Esophagus mucosa (tissue), 1 donor: ENCODE measurements at places on chromosomes 2 and 18.

DNA sequence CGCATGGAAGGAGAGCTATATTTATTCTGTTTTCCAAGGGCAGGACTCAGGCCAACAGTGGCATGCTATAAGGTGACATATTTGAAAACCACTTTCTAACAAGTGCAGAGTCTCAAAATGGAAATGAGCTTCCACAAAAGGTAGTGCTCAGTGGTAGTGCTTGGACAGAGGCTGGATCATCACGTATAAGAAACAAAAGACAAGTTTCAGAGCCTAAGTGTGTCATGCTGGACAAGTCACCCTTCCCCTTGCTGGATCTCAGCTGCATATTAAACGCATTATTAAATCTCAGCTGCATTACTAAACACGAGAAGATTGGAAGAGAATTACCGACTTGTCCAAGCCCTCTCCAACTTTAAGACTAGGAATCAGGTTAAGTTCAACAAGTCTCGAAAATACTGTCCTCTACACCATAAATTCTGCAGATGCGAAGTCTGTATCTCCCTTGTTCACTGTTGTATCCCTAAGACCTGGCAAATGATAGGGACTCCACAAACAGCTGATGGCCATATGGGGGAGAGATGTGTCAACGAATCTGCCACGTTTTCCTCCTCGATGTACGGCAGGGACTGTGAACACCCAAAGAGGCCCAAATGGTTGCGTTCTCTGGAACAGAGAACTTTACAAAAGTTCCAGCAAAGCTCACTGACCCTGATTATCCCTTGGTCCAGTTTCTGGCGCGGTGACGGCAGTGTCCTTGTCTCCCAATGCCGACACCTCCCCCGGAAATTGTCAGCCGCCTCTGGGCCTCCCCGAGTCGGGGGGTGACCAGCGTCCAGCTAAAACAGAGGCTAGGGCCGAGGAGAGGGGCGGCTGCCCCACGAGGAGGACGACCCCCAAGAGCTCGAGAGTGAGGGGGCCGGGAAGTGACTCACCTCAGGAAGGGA, 611 bp downstream of the NOL10 start:
- ATAC-seq, result peak; percentile 58

DNA sequence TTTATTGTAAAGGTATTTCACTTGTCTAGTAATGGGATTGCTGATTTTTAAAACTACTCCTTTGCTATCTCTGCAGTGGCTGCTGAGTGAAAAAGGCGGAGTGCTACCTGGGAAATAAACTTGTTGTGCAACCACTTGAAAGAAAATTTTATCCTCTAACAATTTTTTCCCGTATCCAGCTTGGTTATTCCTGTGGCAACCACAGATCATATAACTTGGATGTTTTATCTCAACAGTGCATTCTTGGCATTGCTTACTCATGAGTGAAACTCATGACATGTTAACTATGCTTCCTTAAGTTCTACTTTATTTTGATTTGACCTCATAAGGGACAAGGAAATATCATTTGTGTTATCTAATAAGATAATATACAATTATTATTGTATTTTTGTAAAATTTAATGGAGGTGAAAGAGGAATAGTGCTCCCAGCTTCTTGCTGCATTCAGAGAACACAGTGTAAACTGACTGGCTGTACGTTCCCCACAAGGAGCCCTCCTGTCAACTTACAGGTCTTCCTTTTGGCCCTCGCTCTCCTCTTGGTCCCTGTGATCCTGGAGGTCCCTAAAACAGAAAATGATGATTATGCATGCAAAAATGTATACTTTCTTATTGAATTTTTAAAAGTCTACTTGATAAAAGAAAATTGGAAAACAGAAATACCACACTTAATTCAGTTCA, 82.7 kb downstream of the COL5A2 start:
- ATAC-seq, result no peak

DNA sequence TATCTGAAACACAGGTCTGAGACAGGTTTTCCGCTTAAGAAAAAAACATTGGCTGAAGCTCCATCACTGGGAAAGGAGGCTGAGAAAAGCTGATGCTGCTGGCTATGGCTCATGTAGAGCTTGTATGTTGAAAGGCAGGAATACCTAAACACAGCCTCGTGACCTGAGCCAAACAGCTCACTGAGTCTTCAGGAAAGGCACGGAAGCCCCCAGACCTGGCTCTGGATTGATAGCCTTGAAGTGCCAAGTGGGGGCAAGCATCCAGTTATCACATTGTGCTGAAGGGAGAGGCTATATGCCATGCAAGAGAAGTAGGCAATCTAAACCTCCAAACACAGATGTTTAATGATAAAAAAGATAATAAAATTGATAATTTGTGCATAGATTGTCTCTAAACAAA, 21.9 kb downstream of the CYTIP start:
- ATAC-seq, result no peak

DNA sequence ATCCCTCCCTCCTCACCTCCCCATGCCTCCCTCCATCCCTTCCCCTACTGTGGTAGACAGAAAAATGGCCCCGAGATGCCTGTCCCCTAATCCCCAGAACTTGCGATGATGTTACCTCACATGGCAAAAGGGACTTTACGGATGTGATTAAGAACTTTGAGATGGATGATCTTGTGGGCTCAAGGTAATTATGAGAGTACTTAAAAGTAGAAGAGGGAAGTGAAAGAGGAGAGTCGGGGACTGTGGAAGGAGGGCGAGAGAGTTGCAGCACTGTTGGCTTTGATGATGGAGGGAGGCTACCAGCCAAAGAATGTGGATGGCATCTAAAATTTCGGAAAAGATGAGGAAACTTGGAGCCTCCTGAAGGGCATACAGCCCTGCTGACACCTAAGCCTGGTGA, 66.5 kb downstream of the AGAP1 start:
- ATAC-seq, result no peak

GRCh38 chr2:96102596-96103186, 13.7 kb downstream of the ADRA2B start:
- ATAC-seq, result no peak

- ATAC-seq, result peak; percentile 66
Observed at GRCh38 chr2:176128982-176129796, at the start of gene HOXD8. Gene HOXD8 (plus strand): TSS chr2:176129705. CDS start chr2:176130367, 662 bp downstream.

DNA sequence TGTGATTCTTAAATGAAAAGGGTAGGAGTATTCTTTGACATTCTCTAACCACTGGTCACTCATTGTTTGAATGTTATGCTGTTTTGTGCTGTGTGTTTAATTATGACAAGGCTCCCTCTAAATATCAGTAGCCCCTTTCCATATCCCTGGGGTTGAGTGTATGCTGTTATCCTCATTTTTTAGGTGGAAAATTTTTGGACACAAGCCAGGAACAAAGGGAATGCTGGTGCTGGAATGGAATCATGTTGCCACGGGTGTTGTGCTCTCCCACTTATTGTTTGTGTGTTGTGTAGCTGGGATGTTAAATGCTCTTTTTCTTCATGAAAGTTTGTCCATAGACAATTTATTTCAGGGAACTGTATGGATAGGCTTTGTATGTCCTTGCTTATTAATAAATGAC, 43.3 kb downstream of the ZNF532 start:
- no peak for ATAC-seq

GRCh38 chr18:67733088-67733487, 216.6 kb upstream of the DSEL start:
- ATAC-seq, result no peak

DNA sequence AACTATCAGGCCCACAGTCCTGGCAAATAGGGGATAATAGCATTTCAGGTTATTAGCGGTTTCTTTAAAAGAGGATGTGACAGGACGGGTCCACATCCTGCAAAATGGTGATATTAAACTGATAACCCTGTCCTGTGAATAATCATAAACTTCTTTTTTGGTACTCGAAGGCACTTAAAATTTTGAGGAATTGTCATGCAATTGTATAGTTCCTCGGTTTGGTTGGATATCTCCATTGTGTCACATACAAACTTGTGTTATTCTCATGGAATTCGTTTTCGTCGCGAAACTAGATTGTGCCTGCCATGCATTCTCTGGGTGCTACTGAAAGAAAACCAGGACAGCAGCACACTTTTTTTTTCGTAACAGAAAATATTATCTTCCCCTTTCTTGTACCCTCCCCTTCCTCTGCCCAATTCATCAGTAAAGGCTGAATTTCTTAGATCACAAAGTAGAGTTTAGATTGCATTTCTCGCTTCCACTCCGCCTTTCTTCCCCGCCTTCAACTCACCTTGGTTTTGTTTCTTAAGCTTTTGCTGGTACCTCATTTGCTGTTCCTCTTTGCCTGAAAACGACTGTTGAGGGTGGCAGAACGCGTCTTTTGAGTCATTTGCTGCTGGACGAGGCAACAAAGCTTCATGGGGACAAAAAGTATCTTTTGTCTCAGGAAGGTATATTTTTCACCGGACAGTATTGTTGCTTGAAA, 1.3 kb downstream of the CERS6 start:
- ATAC-seq, result no peak

DNA sequence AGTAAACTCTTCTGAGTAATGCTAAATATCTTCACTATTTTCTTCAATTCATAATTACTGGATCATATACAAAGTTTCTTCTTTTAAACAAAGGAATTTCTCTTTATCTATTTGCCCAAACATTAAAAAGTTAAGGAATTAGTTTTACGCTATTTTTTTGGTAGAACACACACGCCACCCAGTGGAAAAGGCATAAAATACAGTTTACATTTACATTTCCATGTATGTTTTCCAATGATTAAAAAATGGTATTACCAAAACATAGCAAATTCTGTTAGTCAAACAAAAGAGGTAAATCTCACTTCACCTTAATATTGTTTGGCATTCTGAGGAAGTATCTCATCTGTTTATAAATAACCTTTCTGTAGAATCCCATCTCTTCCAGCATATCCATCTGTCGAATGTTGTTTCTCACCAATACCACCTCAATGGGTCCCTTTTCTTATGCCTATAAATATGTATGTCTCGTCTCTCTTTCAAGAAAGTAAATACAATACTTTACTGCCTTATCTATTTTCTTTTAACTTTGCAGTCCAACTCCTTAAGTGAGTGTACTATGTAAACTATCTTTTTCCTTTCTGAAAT, 7.2 kb downstream of the BOLL start:
- ATAC-seq, result no peak

DNA sequence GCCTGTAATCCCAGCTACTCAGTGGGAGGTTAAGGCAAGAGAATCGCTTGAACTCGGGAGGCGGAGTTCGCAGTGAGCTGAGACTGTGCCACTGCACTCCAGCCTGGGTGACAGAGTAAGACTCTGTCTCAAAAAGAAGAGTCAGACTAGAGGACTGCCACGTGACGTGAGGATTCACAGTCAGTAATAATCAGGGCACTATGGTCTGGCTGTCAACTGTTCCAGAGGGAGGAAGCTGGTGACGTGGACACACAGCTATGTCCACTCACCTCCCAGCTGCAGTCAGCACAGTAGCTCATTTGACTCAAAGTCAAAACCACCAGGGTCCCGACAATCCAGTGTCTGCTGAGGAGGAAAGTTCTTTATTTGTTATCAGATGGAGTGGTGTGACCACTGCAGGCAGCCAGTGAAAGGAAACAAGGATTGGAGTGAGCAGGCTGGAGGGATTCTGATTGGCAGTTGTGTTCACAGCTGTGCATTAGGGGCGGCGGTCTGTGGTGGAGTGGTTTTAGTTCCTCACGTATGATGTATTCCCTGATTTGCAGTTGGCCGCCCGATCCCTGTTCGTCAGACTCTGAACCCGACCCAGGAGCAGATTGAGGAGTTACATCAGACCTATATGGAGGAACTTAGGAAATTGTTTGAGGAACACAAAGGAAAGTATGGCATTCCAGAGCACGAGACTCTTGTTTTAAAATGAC, 37.9 kb downstream of the MOGAT1 start:
- peak; percentile 57 for ATAC-seq

DNA sequence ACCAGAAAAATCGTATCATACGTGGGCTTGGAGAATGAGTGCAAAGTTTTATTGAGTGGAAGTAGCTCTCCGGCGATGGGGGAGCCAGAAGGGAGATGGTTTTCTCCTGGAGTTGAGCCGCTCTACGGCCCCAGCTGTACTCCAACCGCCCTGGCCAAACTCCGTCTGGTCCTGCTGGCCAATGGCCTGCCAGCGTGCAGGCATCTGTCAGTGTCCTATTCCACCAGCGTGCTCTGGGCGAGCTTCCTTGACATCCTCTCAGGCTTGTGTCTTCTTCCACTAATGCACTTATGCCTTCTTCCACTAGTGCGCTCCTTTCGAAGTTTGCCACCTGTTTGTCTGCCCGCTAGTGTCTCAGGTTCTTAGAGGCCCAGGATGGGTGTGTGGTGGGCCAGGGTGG, 345.5 kb upstream of the CDH19 start:
- ATAC-seq, result no peak

DNA sequence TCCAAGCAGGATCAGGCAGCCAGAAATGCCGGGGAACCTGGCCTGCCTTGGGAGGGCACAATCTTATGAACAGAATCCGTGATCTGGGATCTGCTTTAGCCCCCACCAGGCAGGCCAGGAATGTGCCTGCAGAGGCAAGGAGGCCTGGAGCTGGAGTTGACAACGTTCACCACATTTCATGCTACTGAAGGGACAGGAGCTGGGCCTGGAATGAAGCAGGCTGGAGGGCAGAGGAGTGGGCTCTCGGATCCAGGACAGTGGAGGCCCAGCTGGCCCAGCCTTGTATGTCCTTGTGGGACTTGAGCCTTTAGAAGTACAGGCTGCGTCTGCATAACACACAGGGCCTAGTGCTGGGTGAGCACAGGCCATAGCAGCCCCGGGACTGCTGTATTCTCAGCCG, 91.8 kb downstream of the KLHL29 start:
- ATAC-seq, result no peak

DNA sequence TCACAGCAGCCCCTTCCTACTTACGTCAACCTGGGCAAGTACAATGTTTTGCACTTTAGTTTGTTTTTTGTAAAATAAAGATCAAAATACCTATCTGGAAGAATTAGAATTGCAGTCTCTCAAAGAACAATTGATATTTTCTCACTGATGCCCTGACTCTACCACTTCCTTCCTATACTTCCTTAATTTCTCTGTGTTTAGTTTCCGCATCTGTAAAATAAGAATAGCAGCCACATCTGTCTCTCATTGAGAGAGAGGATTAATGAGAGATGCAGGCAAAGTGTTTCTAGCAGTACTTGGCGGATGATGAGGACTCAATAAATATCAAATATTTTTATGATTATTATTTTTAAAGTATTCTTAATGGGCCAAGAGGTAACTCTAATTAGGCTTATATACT, 122.6 kb upstream of the PIEZO2 start:
- no peak for ATAC-seq

DNA sequence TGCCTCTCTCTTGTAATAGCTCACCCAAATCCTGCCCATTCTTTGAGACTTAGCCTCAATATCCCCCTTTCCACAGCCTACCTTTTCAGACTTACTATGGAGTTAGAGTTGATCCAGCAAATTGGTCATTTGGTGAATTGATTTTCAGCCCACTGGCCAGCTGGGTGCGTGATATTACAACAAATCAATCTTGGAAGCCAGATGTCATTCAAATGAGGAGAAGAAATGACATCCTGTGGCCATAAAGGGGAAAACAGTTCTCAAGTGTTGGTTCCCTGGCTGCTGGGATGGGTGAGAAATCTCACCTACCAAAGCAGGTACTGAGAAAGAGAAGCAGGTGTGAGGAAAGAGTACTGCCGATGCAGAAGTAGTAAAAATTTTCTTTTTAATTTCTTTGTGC, 36.7 kb upstream of the FOXI3 start:
- no peak for ATAC-seq

- ATAC-seq, result no peak
Observed at GRCh38 chr18:8018701-8019331, 451.7 kb downstream of the PTPRM start.
